ENCODE measurements at places on chromosomes 1 and 21.

- DNase-seq: no peak
Measured at GRCh38 chr1:8976896-8977450, 31.3 kb downstream of the CA6 start.

DNA sequence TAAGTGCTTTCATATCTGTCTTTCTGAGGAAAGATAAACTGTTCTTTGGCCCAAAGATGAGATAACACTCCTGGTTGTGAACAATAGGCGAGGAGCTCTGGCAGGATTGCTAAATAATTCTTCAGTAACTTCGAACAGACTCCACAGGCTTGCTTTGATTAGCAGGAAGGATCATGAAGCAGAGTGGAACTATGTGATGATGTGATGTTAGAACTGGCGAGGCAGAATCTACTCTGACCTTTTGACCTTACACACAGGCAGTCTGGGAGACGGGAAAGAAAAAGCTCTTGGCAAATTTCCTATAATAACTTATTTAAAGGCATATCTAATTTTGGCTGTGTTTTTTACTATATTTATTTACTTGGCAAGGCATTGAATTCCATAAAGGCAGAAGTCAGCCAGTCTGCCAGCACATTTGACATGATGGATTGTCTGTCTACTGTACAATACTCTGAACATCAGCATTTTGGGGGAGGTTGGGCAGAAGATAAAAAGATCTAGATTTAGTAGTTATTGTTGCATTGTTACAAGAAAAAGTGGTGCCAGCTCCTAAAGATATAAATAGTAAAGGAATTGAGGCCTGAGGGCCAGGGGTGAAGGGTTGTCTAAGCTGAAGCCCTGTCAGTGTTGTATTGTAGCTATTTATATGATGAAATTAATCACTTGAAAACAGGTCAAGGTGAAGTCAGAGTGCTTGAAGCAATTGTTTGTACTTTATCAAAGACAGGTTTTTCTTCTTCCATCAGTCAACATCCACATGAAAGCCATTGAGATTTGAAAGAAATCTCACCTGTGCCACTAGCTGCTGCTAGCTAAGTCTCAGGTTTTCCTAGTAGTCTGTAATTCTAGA, 708.8 kb downstream of the LTN1 start:
- no peak for DNase-seq

GRCh38 chr1:184539580-184539979, 152.8 kb downstream of the C1orf21 start:
- no peak for DNase-seq

DNA sequence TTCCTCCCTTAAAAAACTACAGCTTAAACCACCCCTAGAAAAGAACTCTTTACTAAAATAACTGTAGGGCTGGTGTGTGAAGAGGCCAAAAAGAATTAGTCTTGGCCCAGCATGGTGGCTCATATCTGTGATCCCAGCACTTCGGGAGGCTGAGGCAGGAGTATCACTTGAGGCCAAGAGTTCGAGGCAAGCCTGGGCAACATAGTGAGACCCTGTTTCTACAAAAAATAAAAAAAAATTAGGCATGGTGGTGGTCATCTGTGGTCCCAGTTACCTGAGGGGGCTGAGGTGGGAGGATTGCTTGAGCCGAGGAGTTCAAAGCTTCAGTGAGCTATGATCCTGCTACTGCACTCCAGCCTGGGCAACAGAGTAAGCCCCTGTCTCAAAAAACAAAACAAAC, 44.9 kb downstream of the BCAR3 start:
- DNase-seq: no peak

GRCh38 chr1:16371725-16372124, 4.7 kb downstream of the SZRD1 start:
- peak; percentile 24 for DNase-seq

- DNase-seq: no peak
Measured at GRCh38 chr1:235111107-235111506, 17.5 kb downstream of the TOMM20 start.

DNA sequence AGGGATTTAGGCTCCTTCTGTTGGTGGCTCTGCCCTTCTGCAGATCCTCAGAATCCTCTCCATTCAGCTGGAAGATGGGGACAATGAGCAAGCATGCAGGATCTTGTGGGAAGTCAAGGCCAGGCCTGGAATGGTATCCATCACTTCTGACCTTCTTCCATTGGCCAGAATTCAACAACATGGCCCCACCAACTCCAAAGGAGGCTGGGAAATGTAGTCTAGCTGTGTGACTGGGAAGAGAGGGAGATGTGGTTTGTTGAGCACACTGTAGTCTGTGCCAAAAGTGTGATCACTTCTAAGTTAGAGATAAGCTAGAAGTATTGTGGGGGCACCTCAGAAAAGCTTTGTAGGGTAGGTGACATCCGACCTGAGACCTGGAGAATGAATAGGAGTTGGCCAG, 60.4 kb upstream of the WNT4 start:
- no peak for DNase-seq

DNA sequence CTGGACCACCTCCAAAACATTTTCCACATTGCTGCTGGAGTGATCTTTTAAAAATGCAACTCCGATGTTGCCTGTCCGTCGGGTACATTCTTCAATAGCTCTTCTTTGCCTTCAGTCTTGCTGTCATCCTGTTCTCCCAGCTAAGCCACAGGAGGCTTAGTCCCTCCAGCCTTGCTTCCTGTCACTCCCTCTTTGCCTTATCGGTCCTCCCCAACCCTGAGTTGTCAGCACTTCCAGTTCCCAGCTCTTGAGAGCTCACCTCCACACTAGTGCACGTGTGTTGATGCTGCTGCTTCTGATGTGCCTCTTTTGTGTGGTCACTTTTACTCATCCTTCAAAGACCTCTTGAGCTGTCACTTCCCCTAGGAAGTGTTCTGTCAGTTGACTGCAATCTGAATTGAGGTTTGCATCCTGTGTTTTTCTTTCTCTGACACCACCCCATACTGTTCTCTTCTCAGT, 15.3 kb downstream of the UCK2 start:
- DNase-seq: no peak

- DNase-seq: no peak
Measured at GRCh38 chr21:45131537-45131999, 57.2 kb downstream of the ADARB1 start.

GRCh38 chr1:115194506-115194905, 105.2 kb upstream of the TSPAN2 start:
- no peak for DNase-seq

DNA sequence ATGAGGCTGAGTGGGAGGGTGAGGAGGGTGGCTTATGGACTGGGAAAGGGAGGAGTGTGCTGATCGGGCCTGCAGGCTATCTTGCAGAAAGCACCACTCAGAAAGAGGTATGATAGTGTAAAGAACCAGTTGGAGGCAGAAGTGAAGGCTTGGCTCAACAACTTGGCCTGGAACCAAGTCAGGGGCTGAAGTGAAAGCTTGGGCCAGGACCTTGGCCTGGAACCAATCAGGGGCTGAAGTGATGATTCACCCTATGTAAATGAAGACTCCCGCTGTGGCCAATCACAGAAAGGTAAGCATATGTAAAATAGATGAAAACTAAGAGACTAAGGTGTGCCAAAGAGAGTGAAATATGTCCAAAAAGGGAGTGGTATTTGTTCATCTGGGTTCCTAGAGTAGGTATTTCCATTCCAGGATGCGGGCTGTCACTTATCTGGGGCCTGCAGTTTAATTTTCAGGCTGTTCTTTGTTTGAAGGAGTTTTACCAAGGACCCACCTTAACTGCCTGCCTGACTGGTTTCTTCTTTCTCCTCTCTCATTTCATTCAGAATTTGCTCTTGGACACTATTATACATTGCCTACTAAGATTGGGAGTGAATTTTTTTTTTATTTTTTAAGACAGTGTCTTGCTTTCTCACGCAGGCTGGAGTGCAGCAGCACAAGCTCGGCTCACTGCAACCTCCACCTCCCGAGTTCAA, 5.1 kb upstream of the RFX5 start:
- DNase-seq: no peak

- no peak for DNase-seq
Measured at GRCh38 chr1:19416921-19417470, 68.3 kb downstream of the CAPZB start.

- no peak for DNase-seq
Measured at GRCh38 chr1:100164702-100165101, 13.4 kb downstream of the LRRC39 start.

- no peak for DNase-seq
Measured at GRCh38 chr1:56545711-56546110, 33.7 kb downstream of the PLPP3 start.
